ENCODE measurements at places on chromosomes 5 and 9.

GRCh38 chr5:157858527-157859226 lies at the start of gene CLINT1:
CLINT1 (minus strand) TSS chr5:157859145; CDS start chr5:157858970, 175 bp downstream.
- peak; percentile 86 for DNase-seq

- DNase-seq = no peak
These were observed at the start of gene PCDHGB2 for GRCh38 chr5:141359790-141360426. PCDHGB2 (plus strand) TSS chr5:141359994; CDS start chr5:141360136, 142 bp downstream.

DNA sequence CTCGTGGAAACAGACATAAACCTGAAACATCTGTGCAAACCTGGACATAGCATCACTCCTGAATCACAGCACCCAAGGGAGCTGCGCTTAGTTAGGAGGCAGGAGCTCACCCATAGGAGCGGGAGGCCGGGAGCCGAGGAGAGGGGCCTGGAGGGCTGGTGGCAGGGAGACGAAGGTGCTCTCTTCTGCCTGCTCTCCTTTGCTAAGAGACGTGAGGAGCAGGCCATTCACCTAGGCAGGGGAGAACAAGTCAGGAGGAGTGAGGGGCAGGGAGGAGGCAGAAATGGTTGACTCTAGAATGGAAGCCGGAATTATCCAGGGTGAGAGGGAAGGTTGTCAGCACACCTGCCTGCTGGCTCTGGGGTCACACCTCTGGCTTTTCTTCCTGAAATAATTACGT lies 398.4 kb upstream of the IRX2 start:
- no peak for DNase-seq

GRCh38 chr5:153490118-153491037 lies at the start of gene GRIA1:
GRIA1 (plus strand) TSS chr5:153490670.
- DNase-seq = peak; percentile 11

DNA sequence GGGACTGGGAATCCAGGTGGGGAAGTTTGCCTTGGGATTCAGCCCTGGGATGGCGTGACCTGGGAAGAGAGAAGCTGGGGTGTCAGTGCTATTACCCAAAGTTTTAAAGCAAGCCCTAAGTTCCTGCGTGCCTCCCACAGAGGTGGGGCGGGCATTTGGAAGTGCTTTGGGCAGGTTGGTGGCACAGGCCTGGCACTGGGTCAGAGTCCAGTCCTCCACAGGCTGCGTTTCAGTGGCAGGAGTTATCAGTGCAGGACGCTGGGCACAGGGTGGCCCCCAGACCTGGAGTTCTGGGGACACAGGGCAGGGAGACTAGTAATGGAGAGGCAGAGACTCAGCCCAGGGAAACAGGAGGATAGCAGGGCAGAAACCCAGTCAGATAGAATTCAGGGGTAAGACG lies 147.2 kb downstream of the MAST4 start:
- DNase-seq = no peak

DNA sequence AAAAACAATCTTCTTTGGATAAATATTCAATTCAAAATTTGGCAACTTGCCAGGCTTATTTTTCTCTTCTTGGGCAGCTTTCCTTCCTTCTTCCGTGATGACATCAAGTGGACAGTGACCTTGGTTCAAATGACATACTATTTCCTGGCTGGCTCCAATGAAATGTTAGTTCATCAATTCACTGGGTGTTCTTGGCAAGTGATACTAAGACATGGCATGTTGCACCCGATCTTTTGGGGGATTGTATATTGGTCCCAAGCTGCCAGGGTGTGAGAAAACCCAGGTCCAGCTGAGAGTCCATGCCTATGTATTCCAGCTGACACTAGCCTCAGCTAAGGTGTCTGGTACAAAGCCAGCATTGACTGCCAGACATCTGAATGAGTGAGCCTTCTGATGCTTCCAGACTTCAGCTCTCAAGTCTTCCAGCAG lies 252.9 kb downstream of the MAT2B start:
- DNase-seq = no peak

DNA sequence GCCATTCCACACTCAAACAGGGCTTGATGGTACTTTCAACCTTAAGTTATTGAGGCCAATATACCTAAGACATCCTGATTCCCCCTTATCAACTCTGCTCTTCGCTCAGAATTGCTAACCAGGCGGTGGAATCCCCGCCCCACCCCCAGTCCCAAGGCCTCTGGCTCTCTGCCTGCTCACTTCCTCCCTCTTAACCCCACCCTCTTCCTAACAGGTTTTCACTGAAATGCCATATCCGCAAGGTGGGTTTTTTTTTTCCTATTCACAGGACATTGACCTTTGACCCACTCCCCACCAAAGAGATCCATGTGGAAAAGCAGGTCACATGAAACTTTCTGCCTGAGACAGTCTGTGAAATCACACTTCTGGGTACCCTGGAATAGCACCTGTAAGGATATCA lies 66.6 kb upstream of the IFNK start:
- DNase-seq = no peak

DNA sequence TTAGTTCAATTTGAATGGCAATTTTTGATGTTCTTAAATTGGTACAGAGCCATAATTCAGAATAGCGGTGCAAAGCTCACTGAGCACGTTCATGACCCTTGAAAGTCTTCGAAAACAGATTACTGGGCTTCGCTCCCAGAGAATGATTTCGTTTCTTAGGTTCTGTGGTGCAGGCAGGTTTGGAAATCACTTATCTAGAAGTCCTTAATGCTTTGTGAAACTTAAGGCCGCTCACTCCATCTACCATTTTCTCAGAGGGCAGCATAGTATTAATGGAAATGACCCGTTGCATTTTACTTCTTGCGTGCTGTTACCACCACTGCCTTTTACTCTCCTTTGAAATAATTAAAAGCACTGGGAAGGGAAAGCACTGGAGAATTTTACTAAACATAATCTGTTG lies 2.9 kb upstream of the MAT2B start:
- no peak for DNase-seq

DNA sequence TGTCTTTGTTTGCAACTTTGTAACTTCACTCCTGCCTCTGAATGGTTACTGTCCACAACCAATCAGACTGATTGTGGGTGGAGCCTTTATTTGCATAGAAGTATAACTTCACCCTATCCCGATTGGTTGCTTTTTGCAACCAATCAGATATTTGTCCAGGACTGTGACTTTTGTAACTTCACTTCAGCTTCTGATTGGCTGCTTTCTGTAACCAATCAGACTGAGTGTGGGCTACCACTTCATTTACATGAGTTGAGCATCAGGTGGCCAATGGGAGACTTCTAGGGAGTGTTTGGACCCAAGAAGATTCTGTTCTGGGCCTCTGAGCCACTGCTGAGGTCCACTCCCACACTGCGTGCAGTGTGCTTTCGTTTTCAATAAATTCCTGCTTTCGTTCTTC lies 1810.7 kb upstream of the CDH6 start:
- no peak for DNase-seq

All from nucleus accumbens (tissue), 56 donors.